ENCODE measurements at places on chromosomes 7 and 10.

DNA sequence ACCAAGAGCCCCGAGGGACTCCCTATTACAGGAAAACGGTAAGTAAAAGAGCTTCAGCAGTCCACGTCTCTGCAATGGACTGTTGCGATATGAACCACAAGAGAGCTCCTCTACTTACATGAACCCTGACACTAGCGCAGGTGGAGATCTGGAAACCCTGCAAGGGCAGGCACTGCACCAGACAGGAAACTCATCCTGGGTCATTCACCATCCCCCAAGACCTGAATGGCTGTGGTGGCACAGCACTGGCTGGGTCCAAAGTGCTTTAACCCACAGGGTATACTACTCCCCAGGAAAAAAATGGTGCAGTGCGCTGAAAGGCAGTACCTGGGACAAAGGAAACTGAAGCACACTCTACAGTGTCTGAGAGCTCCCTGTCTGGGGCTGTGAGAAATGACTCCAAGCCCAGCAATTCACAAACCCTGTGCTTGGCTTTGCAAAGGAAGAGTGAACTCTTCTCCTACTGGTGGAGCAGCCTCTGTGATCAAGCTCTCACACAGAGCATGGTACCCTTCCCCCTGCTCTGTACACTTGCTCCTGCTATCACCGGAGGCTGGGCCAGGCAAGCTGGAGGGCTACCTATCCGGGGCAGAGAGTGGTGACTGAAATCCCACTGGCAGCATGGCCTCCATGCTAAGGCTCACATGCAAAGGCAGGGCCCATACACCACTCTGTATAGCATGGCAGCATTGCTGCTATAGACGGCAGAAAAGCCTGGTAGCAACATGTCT is 44.9 kb downstream of the HIBADH start:
- DNase-seq: no peak

- no peak for DNase-seq
Measured at GRCh38 chr10:97823734-97824133, 25.9 kb upstream of the GOLGA7B start.

DNA sequence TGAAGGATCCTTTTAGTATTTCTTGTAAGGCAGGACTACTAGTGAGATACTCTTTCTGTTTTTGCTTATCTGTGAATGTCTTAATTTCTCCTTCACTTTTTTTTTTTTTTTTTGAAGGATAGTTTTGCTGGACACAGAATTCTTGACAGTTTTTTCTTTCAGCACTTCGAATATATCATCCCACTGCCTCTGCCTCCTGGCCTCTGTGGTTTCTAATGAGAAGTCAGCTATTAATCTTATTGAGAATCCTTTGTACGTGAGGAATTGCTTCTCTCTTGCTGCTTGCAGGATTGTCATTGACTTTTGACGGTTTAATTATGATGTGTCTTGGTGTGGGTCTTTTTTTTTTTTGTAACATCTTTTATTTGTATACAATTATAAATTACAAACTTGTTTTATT is 12.6 kb upstream of the WAC start:
- DNase-seq: no peak

- DNase-seq: no peak
Measured at GRCh38 chr7:108307194-108307593, 149.0 kb downstream of the NRCAM start.

GRCh38 chr7:16172366-16172765 is 249.0 kb downstream of the CRPPA start:
- no peak for DNase-seq

DNA sequence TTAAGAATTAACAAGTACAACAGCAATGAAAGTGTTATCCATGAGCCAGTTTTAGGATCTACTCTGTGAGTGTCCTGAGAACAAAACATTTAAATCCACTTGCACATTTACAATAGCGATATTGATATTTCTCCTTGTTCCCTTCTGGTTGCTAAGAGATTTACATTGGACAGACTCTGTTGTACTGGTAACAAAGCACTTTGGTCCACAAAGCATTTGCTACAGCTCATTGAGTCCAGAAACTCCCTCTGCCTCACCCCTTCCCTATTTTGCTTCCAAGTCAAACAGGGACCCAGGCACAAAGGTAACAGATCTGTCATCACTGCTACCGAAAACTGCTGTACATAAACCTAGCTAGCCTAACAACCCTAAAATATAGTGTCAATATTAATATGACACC is 2.1 kb downstream of the ANK3 start:
- DNase-seq: no peak

GRCh38 chr10:70374775-70375614 is 7.4 kb downstream of the LRRC20 start:
- no peak for DNase-seq

DNA sequence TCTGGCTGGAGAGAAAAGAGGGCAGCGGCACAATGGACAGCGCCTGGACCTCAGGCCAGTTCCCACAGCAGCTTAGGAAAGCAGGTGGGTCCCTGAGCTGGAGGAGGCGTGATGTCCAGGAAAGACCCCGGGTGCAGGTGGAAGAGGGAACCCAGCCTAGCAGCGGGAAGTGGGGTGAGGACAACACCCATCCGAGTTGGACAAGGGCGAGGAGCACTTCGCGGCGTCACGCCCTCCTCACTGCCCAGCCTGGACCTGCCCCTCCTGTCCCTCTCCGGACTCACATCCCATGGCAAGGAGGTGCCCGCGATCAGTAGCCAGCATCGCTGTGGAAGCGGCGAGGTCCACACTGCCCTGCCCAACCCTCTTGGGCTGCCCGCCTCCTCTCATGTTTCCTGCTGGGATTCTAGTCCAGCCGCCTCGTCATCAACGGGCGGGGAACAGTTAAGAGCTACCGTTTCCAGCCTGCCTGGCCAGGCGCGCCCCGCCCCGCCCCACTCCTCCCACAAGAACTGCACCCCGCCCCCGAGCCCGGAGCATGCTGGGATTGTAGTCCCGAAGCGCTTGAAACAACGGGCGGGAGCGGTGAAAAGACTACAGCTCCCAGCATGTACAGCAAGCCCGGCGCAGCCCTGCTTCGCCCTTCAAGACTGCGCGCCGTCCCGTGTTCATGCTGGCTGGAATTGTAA is 930.6 kb upstream of the ZNF722 start:
- DNase-seq: no peak

- DNase-seq: no peak
Measured at GRCh38 chr7:113209449-113210203, 91.3 kb upstream of the SMIM30 start.

DNA sequence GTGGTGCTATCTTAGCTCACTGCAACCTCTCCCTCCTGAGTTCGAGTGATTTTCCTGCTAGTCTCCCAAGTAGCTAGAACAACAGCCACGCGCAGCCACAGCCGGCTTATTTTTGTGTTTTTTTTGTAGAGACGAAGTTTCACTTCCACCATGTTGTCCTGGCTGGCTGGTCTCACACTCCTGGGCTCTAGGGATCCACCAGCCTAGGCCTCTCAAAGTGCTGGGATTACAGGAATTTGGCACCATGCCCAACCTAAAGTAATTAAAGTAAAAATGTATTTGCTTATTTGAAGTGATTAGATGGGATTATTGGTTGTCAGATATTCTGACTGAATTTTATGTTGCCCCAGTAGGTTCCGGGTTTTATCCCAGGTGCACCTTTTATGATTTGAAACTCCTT is 22.7 kb downstream of the LUC7L2 start:
- no peak for DNase-seq

- DNase-seq: no peak
Measured at GRCh38 chr10:88472540-88472939, 110.6 kb downstream of the RNLS start.

DNA sequence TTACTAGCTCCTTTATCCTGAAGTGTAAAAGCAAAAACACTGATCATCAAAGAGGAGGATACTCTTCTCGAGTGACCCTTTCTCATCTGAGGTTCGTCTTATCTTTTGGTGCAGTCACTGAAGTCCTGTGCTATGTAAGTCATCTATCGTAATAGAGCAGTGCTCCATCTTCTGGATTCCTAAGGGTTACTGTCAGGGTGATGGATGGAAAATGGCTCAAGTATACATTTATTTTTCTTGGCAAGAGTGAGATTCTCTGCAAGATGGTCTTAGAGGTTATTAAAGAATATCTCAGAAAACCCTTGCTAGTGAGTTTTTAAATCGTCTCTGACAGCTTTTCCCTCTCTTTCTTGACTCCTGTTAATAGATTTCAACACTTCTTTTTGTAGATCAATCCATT is 12.4 kb downstream of the PRKG1 start:
- DNase-seq: no peak

DNA sequence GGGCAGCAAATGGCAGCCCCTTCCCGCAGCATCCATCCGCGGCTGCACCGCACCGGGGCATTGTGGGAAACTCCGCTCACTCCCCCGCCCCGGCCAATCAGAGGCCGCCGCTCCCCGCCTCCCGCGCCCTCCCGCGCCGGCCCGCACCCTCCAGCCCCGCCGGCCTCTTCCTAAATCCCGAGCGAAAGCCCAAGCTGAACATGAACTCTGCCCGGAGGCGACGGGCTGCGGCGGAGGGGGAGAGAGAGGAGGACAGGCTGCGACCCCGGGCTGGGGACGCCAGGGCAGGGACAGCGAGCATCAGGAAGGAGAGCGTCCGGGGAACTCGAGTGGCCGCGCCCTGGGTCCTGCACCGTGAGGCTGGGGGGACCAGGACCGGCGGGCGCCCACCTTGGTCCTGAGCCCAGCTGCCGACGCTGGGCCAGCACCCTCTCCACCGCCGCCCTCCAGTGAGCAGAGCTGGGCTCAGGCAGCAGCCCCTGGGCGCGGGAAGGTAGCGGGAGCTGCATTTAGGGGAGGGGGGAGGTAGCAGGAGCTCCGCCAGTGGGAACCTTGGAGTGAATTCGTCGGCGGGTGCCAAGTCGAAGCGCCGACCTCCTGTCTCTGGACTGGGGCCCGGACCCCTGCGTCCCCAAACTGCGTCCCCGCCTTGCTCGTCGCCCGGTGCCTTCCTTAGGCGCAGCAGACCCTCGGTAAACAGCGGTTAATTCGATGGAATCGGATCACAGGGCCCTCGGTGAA is at the start of gene DGKI:
Gene DGKI (minus strand): TSS at position 148 of the 741 bp plus-strand sequence.
- DNase-seq: no peak

DNA sequence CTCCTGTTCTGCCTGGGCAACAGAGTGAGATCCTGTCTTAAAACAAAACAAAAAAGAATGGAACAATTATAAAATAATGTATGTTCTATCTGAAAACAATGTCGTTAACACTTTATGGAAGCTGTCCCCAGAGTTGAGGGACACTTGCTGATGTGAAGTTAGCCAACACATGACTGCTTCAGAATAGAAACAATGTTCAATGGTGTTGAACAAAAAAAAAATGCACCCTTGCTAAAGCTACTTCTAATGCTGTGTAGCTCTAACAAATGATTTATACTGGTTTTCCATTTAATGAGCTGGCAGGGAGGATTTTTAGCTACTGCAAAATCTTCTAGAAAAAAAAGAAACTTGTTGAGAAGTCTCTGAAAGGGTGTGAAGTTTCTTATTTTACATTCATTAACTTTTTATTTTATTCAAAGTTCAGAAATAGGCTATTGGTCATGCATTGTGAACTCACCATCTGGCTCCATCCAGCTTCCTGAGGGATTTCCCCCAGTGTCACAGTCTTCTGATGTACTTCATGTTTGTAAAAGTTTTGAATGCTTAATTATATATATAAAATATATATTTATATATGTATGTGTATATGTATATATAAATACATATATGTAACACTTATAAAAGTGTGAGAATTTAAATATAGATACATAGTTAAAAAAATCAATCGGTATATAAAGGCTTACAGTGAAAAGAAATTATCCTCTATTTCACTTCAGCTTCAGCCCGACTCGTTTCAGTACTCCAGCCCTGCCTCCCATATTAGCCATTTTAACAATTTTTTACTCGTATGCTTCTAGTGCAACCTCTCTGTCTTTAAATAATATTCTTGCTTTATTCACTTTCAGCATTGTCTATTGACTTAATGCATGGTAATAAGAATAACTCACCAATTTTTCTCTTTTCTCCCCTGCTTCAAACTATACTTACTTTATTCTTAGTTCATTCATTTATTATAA is 35.0 kb downstream of the HDAC9 start:
- DNase-seq: no peak

DNA sequence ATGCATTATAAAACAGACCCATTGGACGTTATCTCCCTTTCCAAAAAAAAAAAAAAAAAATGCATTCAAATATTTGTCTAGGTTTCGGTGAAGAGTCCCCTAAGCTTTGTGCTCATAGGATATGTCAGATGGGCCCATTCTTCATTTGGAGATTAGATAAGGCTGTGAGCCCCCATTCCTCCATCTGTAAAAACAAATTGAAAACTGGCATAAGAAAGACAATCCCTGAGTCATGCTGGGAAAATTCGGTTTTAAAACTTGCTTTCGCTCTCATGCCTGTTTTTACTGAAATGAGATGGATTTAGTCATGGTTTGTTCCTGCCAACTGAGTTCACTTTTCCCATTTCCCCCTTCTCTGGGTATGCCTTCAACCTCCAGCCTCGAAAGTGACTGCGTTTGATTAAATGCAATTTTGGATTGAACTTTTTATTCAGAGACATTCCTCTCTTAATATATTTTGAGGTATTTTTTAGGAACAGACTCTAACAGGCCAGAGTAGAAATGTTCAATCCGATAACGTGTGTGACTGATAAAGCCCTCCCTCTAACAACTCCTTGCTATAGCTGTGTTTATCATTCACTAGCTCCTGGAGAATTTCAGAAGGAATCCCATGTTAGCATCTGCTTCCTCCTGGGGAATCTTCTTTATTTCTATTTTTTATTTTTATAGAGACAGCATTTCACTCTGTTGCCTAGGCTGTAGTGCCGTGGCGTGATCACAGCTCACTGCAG is 190.9 kb upstream of the LYZL2 start:
- DNase-seq: no peak

DNA sequence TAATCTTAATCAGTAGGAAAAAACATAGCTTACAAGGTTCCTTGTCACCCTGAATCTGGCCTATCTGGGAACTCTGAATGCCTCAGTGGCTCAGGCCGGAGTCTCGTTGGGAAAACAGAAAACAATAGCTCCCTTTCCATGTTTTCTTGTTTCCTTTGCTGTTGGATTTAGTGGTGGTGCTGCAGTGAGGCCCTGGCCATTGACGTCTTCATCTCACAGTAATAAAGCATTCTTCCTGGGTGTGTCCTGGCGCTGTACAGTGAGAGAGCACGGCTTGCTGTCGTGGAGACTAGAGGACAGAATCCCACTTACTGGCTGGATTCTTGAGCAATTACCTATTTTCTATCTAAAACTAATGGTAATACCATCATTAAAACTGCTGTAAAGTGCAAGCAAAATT is 1.3 kb upstream of the SPOCK2 start:
- no peak for DNase-seq

- no peak for DNase-seq
Measured at GRCh38 chr10:69344591-69345252, 66.4 kb downstream of the HK1 start.

GRCh38 chr7:31407178-31407676 is 66.7 kb upstream of the NEUROD6 start:
- no peak for DNase-seq

DNA sequence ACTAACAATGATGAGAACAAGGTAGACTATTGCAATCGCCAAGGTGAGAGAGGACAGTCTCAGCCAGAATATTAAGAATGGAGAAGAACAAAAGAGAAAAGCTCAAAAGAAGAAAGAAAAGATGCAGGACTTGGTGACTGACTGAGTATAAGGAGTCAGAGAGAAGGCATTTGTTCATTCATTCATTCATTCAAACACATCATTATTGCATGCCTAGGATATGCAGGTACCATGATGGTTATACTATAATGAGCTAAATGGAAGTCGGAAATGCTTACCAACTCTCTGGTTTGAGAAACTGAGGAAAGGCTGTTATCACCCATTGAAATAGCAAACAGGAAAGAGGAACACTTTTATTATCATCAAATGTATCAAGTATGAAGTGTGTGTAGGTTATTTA is 180.7 kb downstream of the IMMP2L start:
- DNase-seq: no peak

GRCh38 chr10:13018171-13018570 is 16.7 kb upstream of the CCDC3 start:
- DNase-seq: no peak

- DNase-seq: no peak
Measured at GRCh38 chr10:112313234-112313633, 30.0 kb downstream of the TECTB start.
